ENCODE measurements at places on chromosomes 2 and 18.

- no peak for DNase-seq
Measured at GRCh38 chr2:162435676-162436075, 91.7 kb downstream of the GCA start.

DNA sequence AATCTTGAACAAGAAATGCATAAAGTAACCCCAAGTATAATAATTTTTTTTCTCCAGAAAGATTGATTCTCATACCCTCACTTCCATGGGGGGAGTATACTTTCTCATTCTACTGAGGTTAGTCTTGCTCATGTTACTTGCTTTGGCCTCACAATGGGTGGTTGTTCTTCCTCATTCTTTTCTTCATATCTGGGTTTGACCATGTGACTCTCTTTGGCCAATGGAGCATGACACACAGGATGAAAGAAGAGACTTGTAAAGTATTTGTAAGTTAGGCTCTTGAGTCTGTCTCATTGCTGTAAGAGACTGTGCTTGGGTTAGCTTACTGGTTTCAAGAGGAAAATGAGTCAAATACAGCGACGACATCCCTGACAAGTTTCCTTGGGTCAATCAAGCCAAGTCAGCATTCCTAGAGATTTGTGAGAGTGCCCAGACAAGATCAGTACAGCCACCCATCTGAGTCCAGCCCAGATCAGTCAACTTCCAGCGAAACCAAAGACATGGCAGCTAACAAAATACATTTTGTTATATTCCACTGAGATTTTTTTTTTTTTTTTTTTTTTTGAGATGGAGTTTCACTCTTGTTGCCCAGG, 970.2 kb downstream of the BCL11A start:
- DNase-seq = no peak

DNA sequence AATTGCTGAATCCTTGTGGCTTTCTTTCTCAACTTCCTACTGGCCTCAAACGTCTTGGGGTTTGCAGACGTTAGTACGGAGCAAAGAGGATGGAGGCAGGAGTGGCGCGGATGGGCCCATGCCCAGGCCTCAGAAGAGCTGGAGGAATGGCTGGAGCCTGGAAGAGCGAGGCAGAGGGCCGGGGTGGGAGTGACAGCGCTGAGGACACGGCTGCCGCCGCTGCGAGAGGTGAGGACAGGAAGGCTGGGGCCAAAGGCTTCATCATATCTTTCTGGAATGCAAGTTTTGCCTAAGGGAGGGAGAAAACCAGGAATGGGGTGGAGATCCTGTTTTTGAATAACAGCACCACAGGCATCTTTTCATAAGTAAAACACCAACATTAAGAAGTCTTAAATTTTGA, 178.5 kb upstream of the SESTD1 start:
- no peak for DNase-seq

- DNase-seq = no peak
Measured at GRCh38 chr2:25566694-25567093, 106.7 kb downstream of the DTNB start.

DNA sequence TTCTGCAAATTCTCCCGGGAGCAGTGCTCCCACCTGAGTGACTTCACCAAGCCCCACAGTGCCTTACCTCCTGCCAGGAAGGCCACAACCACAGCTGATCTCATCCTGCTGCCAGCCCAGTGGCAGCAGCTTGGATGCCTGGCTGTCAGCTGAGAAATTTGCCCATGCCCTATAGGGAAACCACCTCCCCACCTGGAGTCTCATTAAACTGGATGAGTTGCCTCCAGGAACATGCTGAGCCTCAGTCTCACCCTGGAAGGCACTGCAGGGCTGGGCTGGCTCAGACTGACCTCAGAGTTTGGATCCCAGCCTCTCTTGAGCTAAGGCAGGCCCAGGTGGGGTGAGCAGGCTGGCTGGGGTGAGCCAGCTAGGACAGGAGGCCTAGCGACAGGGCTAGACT, 23.3 kb downstream of the REEP1 start:
- DNase-seq = no peak

DNA sequence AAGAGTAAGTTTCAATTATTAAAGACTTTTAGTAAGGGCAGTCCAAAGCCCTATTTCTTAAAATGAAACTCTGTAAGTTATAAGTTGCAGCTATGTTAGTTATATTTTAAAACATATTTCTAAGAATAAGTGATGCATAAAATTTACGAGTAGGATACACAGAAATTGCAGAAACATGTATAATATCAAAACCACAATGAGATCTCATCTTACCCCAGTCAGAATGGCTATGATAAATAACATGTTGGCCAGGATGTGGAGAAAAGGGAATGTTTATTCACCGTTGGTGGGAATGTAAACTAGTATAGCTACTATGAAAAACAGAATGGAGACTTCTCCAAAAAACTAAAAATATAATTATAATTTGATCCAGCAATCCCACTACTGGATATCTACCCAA, 201.2 kb downstream of the CBLN2 start:
- DNase-seq = no peak

DNA sequence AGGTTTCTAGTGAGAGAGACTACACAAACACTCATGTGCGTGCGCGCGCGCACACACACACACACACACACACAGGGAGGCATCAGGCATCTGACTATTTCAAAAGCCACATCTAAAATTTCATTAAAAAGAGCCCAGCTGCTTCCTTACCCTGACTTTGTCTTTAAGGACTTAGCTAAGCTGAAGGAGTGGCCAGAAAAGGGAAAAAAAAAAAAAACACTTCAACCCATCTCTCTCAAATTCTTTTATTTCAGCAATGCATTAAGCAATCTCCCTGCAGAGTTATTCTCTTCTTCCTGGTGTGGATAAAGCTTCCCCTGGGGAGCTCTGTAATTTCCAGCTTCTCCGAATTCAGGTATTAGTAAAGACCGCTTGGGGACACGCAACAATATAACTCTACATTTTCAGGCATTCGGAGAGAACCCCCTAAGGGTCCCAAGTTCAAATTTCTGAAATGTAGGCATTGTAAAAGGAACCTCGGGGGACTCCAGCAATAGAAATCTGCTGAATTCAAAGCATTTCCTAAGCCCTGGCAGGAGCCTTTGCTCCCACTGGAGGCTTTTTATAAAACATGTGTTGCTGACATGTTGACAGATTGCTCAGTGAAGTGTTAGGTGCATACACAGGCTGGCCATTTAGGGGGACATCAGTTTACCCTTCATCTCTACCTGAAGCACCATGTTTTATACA, 67.0 kb downstream of the ZNF521 start:
- DNase-seq = no peak

- DNase-seq = no peak
Measured at GRCh38 chr2:98623657-98624056, 15.3 kb downstream of the UNC50 start.

GRCh38 chr2:37211212-37211611, 14.9 kb downstream of the CEBPZOS start:
- DNase-seq = no peak

DNA sequence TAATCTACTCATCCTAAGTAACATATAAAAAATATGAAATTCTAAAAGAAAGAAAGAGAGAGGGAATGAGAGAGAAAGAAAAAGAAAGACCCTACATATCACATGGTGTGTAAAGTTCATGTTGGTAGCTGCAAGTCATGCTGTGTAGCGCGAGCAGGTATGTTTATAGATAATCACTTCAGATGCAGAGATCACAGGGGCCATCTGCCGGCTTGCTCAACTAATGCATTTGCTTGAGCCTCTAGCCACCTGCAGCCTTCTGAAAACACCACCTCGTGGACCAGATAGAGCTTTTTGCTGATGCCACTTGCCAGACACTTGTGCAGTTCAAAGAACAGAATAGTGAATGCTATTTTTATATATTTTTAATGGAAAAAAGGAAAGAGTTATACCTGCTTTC, 37.6 kb downstream of the CDH7 start:
- DNase-seq = no peak

GRCh38 chr2:236673823-236674185, 104.2 kb downstream of the ACKR3 start:
- no peak for DNase-seq

DNA sequence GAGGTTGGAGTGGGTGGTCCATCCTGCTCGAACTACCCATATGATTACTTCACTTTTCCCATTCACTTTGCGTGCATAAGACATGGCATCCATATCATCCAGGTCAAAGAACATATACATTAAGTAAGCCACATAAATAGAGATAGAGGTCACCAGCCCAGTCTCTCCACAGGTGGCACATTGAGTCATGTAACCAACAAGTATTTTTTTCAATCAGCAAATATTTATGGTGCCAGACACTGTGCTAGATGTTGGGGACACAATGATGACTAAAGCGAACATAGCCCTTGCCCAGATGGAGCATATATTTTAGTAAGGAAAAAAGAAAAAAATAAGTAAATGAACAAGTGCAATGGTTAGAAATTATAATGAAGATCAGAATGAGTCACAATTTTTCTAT, 83.6 kb upstream of the LCLAT1 start:
- DNase-seq = no peak

DNA sequence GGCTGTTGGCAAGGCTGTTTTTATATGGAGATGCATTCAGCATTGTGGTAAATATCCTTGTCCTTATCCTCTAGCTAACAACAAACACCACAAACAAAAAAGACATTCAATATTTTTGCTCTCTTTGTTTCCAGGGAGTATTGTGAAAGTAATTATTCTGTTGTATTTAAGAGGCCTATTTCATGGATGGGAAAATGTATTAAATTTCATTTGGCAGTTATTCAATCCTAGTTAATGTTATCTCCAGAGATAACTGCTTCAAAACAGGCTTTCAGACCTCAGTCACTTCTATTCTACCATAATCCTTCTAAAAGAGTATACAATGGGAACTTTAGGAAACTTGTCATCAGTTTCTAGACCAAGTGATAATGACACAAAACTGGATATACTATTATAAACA, 280.5 kb upstream of the CCDC68 start:
- DNase-seq = no peak

GRCh38 chr2:133674433-133675331, 106.4 kb upstream of the NCKAP5 start:
- no peak for DNase-seq

DNA sequence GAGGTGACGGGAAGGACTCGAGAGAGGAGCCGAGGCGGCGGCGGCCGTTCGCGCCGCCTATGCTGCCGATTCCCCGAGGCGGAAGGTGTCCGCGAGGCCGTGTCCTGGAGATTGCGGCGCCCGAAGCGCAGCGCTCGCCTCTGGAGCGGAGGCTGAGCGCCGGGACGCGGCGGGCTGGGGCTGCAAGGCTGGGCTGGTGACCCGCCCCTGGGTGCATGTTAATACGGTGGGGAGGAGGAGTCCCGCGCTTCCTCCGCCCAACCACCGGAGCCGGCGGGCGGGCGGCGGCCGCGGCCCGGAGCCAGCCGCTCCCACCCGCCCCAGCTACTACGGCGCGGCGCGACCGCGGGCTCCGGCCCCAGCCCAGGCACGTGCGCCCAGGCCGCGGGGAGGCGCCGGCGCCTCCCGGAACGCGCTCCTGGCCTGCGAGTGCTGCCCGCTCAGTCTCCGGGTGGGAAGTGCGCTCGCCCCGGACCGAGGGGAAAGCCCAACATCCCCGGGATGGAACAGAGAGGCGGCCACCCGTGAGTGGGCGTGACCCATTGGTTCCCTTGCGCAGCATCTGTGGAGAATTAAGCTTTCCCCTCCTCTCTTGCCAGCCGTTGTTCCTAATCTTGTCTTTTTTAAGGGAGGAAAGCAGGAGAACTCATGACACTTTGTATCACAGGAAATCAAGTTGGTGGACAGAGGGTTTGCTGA, at the start of gene DLGAP1:
TSS of gene DLGAP1 (minus strand) at position 195 of the 699 bp plus-strand sequence.
- no peak for DNase-seq

GRCh38 chr18:10544093-10544748, 18.4 kb downstream of the NAPG start:
- no peak for DNase-seq

- no peak for DNase-seq
Measured at GRCh38 chr2:75224636-75225094, 25.3 kb upstream of the TACR1 start.

DNA sequence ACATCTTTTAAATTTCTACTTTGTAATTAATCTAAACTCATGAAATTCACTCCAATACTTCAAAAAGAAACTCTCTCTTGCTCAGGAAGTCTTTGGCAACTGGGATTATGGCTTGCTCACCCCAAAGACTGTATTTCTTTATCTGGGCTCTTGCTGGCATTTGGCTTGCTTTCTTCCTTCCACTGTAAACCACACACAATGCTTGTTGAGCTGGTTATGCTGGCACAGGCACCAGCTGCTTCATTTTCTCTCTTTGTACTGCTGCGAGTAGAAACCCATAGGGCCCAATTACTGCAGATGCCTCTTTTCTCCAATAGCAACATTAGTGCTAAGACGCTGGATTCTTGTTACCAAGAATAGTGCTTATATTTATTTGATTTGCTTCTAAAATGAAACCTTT, 51.4 kb downstream of the SLC38A11 start:
- no peak for DNase-seq

DNA sequence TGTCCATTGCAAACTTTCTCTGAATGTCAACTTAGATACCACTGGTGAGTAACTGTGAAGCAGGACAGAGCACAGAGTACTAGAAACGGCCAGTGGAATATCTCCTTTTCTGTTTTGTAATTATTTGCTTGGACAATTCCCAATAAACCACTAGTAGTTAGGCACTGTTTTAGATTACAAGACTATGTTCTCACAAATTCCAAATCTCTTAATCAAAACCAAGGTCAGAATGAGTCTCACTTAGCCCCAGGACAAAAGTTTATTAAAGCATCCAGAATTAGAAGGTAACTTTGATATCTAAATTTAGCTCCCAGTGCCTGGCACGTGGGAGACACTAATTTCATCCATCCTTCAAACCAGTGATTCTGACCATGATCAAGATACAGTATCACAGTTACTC, 89.0 kb downstream of the ZNF521 start:
- DNase-seq = no peak

DNA sequence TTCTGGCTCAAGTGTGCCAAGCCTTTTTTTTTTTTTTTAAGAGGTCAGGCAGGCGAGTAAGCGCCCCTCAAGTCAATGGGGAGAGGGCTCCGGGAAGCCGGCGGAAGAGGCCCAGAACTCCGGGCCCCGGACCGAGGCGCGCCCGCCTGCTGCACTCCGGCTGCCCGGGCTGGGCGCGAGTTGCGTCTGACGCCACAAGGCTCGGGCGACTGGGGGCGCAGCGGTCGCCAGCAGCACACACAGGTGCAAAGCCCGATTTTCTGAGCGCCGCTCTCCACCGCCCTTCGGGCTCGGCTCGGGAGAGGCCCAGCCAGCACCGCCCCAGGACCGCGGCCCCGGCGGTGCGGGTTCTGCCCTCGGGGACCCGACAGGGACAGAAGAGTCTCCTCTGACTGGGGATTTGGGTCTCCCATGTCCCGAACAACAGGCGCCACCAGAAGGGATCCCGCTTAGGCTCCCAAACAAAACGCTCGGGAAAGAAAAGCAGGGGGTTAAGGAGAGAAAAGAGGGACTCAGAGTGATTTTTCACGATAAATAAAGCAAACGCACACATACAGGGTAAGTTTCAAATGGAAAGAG, 787 bp downstream of the ERBB4 start:
- no peak for DNase-seq

DNA sequence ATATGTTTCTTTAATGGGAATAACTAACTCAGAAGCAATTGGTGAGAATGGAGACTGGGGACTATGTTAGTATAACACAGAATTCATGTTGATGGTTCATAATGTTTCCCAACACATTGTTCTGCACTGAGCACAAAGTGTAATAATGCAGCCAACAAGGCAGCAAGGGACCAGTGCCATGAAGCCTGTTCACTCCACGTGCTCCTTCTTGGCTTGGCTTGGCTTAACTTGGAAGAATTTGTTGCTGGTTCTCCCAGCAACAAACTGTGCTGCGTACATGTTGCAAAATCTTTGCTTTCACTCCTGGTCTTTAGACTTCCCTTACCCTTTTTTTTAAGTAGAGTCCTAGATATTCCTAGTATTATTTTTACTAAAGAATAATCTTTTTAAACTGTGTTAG, 129.7 kb downstream of the MAP3K20 start:
- no peak for DNase-seq

Measured in CD4-positive, alpha-beta memory T cell (primary cell).